ENCODE measurements at places on chromosomes 16 and 17.

DNA sequence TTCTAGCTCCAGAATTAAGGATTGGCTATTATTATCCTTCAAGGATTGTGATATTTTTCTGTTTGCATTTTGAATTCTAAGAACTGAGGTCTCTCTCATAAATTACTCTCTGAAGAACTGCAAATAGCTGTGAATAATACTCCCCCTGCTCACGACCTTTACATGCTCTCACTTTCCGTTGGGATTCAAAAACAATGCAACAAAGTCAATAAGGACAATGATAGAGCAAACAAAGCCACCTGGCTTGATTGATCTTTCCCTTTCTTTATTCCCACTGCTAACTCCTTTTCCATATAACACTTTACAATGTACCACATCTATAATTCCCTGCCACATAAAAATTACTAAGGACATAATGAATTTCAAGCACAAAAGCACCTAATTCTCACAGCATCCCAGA lies 523.0 kb upstream of the CA10 start:
- no peak for DNase-seq

GRCh38 chr17:79495665-79496064 lies 115.2 kb downstream of the RBFOX3 start:
- DNase-seq: no peak

DNA sequence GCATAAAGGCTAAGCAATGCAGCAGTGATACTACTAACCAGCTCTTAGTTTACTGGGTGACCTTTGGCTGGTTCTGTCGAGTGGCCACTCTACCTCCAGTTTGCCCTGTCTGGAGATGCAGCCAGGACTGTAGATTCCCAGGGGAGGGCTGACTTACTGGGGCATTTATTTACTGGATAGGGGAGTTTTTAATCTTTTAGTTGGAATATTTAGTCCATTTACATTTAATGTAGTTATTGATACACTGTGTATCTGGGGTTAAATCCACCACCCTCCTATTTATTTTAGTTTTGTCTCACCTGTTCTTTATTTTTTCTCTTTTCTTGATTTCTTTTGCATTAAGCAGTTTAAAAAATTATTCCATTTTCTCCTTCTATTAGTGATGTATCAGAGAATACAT lies 112.9 kb downstream of the RPTOR start:
- no peak for DNase-seq

DNA sequence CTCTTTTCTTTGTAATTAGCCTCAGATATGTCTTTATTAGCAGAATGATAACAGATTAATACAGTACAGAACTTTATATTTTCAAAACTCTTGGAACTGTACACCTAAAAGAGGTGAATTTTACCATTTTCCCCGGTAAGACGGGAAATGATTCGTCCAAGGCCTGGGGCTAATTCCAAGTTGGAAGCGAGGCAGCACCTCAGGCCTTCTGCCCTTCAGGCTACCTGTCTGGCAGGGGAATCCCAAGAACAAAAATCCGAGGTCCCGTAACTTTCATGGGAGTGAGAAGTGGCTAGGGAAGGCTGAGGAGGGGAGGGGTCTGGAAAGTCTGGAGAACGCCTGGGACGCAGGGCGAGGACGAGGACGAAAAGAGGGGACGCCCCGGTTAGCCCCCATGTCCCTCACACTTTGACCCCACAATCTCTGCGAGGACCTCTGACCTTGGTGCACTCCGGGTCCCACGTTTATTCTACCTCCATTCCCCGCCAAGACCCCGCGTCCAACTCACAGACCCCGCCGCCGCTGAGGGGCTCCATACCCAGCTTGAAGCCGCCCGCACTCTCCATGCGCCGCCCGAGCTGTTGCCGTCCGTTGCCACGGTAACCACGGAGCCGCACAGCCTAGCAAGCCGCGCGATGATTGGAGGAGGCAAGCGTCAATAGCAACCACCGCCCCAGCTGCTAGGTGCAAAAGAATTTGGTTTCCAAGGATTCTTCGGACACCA lies at the start of gene HYDIN:
HYDIN (minus strand) TSS at position 601 of the 724 bp plus-strand sequence. CDS start 43,827 bp downstream, outside the sequence.
- no peak for DNase-seq

GRCh38 chr17:44865931-44866330 lies 18.2 kb downstream of the HIGD1B start:
- peak; percentile 47 for DNase-seq

- no peak for DNase-seq
Observed at GRCh38 chr16:3737181-3737580, 19.9 kb upstream of the TRAP1 start.

GRCh38 chr17:16033729-16034349 lies 34.2 kb downstream of the TTC19 start:
- no peak for DNase-seq

GRCh38 chr16:66455970-66456369 lies 28.9 kb downstream of the BEAN1 start:
- DNase-seq: no peak

DNA sequence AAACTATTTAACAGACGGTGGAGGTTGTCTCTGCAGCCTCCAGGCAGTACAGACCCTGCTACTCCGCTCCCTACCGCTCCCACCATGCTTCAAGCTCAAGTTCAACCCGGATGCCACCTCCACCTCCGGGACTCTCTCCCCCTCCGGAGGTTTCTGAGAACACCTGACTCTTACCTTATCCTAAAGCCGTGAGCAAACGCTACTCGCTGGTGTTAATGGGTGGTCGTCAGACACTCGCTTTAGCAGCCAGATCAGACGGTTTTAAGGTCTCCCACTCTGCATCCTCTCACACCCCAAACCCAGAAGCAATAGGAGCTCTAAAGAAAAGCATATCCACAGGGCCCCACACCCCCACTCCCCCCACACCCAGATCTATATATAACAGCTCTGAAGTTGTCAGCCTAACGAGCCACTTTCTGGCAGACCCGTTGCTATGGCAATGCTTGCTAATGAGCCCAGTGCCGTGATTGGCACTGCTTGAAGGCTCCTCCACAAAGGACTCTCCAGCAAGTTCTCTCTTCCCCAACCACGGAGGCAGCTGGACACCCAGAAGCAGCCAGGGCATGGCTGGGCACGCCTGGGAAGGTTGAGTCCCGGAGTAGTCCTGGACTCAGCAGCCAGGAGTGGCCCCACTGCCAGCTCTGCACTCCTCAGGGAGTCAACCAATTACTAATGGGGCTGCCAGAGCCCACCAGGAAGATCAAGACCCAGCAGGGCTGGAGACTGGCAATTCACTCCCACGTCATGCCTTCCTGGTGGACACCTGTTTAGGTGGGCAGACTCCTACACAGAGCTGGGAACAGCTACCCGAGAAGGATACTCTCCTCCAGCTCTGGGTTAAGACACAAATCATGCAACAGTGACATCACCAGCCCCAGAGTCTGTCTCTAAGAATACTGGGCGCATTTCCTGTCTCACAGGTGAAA lies 121.2 kb upstream of the RCVRN start:
- DNase-seq: no peak

DNA sequence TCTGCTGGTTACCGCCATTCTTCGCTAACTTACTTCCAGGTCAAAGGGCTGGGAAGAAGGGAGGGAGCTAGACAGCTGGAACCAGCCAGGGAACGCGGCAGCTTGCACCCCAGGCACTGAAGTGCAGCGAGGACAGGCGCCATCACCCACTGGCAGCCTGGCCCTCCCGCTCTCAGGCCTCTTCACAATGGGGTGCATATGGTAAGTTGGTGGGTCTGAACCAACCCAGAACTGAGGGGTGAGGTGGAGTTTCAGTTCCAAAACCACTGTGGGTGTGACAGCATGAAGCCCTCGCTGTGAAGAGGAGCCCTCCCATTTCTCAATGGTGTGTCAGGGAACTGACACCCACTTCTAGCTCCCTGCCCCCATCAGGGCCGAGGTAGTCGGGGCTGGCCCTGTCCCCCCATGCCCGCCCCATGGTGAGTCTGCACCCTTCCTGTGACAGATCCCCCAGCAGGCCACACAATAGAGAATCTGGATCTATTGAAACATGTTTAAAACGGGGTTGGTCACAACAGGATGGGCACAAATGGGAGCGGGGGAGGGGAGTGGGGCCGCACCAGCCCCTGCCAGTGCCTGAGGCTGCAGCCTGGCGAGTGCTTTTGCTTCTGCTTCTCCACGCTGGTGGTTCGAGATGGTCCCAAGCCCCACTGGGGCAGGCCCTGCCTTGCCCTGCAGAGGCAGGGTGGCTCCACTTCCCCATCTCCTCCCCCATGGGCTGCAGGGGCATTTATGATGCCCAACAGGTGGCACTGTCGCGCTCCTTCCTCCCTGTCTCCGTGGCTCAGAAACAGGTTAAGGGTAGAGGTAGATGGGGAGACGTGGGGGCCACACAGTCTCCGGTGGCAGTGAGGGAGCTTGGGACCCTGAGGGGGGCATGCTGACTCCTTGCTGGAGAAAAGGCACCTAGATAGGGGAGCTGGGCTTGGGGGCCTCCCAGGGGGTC lies 2.3 kb downstream of the LIMD2 start:
- DNase-seq: no peak

All from GM04503 (cell line).